ENCODE measurements at places on chromosomes 1 and 21.

DNA sequence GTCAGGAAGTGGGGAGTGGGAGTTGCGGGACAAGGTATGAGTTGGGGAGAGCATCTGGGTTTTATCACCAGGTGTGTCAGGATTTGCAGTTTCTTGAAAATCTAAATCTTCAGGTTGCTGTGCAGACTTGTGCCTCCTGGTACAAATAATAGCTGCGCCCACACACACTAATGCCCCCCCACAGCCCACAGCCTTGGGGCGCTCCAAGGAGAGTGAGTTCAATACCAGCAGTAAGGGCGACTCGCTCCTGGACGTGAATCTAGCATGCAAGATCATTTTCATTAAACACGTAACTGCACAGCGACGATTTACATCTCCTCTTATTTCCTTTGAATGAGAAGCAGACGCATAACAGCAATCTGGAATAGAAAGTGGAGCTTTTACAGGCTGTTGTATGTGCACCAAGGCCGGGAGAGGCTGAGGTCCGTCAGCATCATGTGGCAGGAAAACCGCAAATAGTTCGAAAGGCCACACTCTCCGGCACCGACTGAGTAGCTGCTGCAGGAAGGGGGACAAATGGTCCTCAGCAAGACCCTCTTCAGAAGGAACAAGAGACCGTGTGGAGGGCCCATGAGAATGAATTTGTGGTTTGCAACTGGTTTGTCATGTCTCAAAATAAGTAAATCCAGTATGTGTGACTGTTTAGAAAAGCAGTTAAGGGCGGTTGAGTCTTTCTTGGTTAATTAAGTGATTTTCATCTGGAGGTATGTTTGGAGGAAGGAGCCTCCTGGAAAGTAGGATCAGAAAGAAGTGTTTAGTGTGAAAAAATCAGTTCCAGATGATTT, 439.5 kb downstream of the SMYD3 start:
- H3K27me3 ChIP-seq = no peaks in the 10 kb centered on the region
- H3K4me1 ChIP-seq = no peaks in the 10 kb centered on the region
- no peak for DNase-seq
- H3K36me3 ChIP-seq = no peaks in the 10 kb centered on the region

DNA sequence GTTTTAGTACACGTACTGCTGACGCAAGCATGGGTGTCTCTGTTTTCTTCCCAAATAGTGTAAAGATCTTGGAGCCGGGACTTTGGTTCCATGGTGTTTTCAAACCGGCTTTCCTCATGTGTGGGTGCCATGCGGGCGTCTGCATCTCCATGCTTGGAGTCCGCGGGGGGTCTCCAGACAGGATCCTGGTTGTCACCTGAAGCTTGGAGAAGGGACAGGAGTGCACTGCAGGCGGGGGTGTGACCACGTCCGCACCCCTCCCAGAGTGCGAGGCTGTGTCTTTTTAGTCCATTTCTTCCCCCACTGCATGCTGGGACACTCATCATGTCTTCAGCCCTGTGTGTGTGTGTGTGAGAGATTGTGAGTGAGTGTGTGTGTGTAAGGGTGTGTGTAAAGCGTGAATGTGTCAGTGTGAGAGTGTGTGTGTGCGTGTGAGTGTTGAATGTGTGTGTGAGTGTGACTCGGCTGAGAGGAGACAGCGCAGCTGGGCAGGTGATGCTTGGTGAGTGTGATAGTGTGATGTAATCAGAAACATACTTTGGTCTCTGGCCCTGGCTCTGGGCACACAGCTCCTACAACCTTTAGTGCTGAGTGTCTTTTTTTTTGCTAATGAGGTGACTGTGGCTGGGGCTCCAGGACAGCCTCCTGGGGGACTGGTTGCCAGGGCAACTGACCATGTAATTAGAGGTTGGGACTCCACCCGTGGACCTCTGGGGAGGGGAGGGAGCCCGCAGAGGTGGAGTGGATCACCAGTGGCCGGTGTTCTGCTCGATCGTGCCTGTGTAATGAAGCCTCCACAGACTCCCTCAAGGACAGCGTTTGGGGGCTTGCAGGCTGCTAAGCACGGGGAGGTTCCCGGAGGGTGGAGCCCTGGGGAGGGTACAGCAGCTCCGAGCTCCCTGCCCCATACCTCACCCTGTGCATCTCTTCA, 55.1 kb downstream of the AGPAT3 start:
- no peaks in the 10 kb centered on the region for H3K27me3 ChIP-seq
- H3K27ac ChIP-seq = no peak overlapping the region
- no peaks in the 10 kb centered on the region for H3K36me3 ChIP-seq
- H3K4me3 ChIP-seq = no peak overlapping the region
- no peak for DNase-seq

GRCh38 chr1:155649676-155650075, 38.9 kb downstream of the YY1AP1 start:
- no peak overlapping the region for H3K27ac ChIP-seq
- DNase-seq = no peak
- H3K4me1 ChIP-seq = peaks cover 30% of the 10 kb centered on the region
- H3K4me3 ChIP-seq = no peak overlapping the region

- no peak overlapping the region for H3K4me3 ChIP-seq
- DNase-seq = no peak
- H3K36me3 ChIP-seq = no peaks in the 10 kb centered on the region
Observed at GRCh38 chr1:199778324-199778955, 249.1 kb upstream of the NR5A2 start.

DNA sequence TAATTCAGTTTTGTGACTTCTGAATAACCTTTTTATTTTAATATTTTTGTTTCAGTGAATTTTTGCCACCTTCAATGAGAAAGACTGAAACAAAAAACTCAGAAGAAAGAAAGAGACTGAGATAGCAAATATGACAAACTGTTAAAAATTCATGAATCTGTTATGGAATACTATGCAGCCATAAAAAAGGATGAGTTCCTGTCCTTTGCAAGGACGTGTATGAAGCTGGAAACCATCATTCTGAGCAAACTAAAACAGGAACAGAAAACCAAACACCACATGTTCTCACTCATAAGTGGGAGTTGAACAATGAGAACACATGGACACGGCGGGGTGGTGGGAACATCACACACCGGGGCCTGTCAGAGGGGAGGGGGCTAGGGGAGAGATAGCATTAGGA, 193.4 kb upstream of the FGGY start:
- no peaks in the 10 kb centered on the region for H3K27me3 ChIP-seq
- no peak overlapping the region for H3K27ac ChIP-seq
- H3K4me3 ChIP-seq = no peak overlapping the region

- no peak for DNase-seq
- no peaks in the 10 kb centered on the region for H3K36me3 ChIP-seq
- H3K27ac ChIP-seq = peak overlapping the region; percentile 4
- H3K27me3 ChIP-seq = no peaks in the 10 kb centered on the region
- peaks cover 88% of the 10 kb centered on the region for H3K4me1 ChIP-seq
- no peak overlapping the region for H3K4me3 ChIP-seq
Observed at GRCh38 chr1:42325014-42325402, 10.0 kb downstream of the FOXJ3 start.

DNA sequence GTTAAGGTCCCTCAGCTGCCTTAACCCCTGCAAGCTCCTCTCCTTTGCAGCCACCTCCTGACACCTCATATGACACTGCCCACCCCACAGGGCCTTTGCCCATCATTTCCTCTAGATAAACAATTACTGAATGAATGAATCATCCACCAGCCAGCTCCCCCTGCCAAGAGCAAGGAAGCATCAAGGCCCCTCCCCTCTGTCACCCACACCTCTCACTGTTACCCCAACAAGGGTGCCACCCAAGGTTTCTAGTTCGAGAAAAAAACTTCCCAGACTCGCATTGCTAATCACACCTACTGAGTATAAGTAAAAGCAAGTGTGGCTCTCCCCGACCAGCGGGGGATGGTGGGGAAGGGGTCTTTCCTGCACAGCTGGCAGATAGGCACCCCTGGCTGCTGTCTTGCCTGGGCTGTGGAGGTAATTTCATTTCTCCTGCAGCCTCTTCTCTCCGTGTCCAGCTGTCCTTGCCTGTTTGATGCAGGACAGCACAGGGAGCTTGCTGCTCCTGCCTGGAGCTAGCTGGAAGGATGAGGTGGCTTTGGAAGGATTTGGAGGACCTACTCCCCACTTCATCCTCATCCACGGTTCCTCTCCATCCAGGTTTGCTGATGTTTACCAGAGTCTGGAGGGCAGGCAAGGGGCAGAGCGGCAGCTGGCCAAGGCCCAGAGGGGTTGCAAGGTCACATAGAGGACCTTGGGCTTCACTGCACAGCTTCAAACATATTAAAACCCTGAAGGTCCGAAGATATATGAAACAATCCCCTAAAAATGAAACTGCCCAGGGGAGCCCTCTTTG, 33.1 kb upstream of the LBR start:
- H3K4me3 ChIP-seq = no peak overlapping the region
- no peak overlapping the region for H3K27ac ChIP-seq
- DNase-seq = no peak
- no peaks in the 10 kb centered on the region for H3K36me3 ChIP-seq
- H3K27me3 ChIP-seq = no peaks in the 10 kb centered on the region
- no peaks in the 10 kb centered on the region for H3K4me1 ChIP-seq

GRCh38 chr1:9239622-9240401, 5.2 kb downstream of the H6PD start:
- peaks cover 78% of the 10 kb centered on the region for H3K4me1 ChIP-seq
- DNase-seq = peak; percentile 49
- H3K4me3 ChIP-seq = no peak overlapping the region
- peaks cover 14% of the 10 kb centered on the region for H3K36me3 ChIP-seq
- no peaks in the 10 kb centered on the region for H3K27me3 ChIP-seq
